Stimulated activated CD8-positive, alpha-beta memory T cell treated with anti-CD3 and anti-CD28 coated beads, Interleukin-7, amount 100 ng/mL, for 1 hour (primary cell): ENCODE measurements at places on chromosomes 1 and 21.

GRCh38 chr1:230415405-230416132, 10.6 kb downstream of the PGBD5 start:
- no peak for DNase-seq

- DNase-seq, result no peak
Measured at GRCh38 chr1:169576241-169576934, 9.9 kb downstream of the F5 start.

DNA sequence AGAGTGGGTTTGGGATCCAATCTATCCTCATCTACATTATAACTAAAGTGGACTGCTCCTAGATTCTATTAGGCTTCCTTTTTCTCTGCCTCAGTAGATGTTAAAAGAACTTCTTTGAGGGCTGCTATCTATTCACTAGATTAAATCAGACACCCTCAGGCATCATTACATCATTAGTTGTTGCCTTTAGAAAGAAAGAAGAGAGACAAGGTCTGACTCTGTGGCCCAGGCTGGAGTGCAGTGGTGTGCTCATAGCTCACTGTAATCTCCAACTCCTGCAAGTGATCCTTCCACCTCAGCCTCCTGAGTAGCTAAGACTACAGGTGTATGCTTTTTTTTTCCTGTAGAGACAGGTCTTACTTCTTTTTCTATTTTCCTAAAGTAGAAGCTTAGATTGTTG, 71.1 kb upstream of the EXO1 start:
- no peak for DNase-seq

GRCh38 chr21:43190951-43191350, 22.1 kb downstream of the CRYAA start:
- DNase-seq, result no peak

DNA sequence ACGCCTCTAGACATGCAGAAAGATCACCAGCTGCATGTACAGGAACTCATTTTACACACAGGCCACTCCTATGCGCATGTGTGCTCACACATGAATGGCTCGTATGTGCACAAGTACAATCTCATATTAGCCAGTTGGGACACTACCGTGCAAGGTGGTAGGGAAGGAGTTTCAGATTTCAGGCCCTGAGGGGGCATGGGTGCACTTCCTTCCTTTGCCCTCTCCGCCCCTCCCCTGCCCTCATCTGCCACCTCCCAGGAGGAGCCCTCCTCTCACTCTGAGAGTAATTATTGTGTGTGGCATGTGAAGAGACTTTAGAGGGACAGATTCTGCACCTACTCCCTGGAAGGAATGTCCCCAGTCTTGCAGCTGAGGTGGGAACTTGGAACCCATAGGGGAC, 14.8 kb downstream of the EDN2 start:
- no peak for DNase-seq
